ENCODE measurements at places on chromosomes 11 and 22.

- DNase-seq: no peak
Observed at GRCh38 chr22:22322792-22323191, 78.2 kb downstream of the VPREB1 start.

GRCh38 chr22:46442217-46442853, 95.1 kb downstream of the CELSR1 start:
- no peak for DNase-seq

DNA sequence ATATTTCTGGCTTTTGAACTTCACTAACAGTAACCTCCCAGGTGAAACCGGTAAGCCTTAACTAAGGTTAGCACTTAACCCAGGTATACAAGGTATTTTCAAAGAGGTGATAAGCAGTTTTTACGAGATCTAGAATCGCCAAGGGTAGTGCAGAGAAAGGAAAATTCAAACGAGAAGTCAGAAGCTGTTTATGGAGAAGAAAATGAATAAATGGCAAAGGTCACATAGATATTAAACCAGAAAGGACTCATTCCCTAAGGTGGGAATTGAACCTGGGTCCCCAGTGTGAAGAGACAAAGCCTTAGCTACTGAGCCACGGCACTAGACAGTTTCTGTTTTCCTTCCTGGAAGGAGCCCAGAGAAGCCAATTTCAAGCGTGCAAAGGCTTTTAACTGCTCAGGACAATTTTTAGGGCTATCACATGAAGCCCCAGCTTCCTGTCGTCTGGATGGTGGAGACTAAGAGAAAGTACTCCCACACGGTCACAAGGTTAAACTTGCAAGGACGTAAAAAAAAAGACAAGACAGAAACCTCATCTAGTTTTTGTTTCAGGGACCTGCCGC, 5.7 kb upstream of the C1QTNF6 start:
- no peak for DNase-seq

DNA sequence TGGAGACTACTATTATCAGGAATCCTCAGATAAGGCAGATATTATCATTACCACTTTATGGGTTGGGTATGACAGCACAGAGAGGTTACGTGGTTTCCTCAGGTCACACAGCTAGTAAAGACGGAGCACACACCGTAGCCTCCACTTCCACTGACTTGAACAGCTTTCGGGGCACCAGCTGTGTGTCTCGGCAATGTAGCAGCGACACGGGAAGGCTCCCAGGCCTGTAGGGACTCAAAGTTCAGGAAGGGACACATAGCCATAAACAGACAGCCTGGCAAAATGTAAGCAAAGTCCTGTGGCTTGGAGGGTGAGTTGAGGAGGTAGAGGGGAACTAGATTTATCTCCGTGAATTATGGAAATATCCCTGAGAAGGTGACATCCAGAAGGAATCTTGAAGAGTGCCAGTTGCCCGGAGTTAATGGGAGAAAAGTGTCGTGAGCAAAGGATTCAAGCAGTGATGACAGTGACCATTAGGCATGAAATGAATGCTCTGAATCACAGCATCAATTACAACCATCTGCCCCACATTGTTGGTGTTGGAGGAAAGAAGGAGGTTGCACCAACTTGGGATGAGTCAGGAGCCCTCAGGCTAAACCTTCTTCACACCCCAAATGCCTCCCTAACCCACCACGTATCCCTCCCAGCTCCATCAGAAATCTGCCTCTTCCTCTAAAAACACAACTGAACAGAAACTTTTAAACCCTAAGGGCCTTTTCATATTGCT, 106.7 kb upstream of the ASPHD2 start:
- DNase-seq: no peak

DNA sequence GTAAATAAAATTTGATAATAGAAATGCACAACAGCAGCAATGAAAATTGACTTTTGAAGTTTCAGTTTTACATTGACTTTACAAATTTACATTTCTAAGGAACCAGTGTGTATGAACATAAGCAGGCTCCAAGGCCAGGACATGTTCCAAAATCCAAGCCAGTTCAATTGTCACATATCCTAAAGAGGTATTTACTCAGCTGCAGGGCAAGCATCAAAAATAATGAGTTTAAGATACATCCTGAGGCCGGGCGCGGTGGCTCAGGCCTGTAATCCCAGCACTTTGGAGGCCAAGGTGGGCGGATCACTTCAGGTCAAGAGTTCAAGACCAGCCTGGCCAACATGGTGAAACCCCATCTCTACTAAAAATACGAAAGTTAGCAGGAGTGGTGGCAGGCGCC, 39.0 kb upstream of the AKIP1 start:
- DNase-seq: no peak

- DNase-seq: no peak
Observed at GRCh38 chr11:64266339-64266738, 15.0 kb downstream of the PLCB3 start.

GRCh38 chr11:23976841-23977271, 520.0 kb upstream of the LUZP2 start:
- DNase-seq: no peak

GRCh38 chr22:19446603-19447329, 745 bp downstream of the C22orf39 start:
- DNase-seq: no peak

DNA sequence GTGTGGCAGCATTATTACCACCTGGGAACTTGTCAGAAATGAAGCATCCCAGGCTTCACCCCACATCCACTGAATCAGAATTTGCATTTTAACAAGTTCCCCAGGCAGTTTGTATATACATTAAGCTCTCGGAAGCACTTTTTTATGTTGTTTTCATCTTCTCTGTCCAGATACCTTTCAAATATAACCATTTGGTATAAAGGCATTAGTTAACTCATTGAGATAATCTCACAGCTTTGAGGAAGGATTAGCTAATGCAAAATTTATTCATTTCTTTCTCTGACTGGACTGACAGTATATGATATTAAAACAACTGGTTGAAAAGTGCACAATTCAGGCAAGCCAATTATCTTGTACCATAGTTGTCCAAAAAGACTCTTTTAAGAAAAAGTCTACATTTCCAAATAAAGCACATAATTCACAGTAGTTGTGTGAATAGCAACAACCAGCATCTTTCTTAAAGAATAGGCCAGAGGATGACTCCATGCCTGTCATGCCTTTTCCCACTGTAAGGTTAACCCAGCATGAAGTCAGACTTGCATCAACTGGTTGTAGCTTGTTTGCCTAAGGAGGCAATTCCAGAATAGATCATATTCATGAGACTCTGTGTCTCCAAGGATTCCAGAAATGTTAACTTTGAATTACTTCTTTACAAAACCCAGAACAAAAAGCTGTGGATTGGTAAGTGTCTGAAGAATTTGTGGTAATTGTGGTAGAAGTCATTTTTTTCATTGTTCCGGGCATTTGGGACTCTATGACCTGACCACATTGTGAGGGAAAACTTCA, 254.3 kb upstream of the SESN3 start:
- DNase-seq: no peak

- DNase-seq: no peak
Observed at GRCh38 chr11:7787239-7787638, 9.5 kb downstream of the OR5P2 start.

DNA sequence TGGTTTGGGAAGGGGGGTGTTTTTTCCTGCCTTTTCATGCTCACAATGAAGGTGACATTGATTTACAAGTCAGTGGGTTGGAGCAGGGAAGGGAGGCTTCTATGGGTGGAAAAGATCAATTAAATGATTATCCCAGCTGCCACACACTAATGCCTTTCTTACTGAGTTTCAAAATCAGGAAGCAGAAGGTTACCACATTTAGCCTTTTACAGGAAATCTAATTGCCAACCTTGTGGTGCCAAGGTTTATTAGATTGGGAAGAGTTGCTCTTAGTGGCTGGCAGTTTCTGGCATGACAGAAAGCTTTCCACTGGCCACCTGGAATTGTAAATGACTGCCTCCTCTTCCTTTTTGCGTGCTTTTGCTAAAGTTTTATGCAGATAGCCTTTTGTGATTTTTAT, 98.7 kb downstream of the NAV2 start:
- DNase-seq: no peak

DNA sequence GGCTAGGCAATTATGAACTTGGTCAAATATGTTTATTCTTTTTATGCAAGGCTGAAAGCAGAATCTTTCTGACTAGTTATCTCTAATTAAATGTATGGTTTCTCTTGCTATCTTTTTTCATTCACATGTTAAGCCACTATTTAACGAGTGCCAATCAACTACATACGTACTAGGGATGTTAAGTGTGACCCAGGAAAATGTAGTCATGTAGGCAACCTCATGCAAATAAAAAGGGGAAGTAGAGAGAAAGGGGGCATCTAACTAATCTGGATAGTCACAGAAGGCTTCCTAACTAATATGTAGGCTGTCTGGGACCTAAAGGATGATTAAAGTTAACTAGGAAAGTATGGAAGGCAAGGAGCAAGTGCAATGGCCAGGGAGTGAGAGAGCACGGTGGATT, 23.5 kb downstream of the TBRG1 start:
- no peak for DNase-seq

DNA sequence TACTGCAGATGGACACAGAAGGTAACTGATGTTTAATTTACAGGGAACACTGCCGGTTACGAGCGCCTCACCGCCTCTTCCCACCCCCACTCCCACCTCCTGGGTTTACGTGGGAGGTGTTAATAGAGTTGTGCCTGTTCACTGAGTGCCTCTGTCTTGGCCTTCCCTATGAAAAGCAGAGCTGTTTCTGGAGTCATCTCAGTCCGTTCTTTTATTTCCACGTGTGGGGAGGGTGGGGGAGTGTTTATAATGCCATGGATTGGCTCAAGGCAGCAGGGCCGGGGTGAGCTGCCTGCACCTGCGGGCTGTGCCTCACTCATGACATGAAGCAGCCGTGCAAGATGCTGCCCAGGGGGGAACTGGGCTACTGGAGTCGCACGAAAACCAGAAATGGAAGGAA, 322.7 kb downstream of the CADM1 start:
- DNase-seq: no peak

DNA sequence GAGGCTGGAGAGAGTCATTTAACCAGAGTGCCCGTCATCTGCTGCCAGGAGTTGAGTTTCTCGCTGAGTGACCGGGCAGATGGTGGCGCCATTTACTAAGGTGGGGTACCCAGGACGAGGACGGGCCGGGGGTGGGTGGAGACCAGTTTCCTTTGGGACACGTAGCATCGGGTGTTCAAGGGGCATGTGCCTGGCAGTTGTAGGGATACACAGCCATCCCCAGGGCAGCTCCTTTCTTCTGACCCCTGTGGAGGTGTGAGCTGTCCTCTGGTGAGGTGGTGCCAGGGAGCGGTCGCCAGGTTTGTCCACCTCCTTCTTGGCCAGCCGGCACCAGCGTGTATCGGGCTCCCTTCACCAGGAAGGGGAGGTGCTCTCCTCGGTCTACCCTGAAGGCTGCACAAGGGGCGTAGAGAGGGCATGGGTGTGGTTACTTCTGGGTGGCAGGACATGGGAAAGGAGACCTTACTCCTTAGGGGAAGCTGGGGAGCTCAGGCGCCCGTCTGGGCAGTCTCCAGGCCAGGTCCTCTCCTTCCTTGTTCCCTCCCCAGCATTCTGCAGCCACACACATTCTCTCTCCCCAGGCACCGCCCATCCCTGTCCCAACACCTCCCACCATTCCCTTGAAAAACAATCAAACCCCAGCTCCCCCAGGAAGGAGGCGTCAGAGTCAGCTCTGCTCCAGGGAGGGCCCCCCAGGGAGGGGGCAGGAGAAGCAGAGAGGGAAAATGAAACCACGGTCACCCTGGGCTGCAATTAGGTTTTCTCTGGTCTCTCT, 10.3 kb upstream of the MB start:
- peak; percentile 48 for DNase-seq

DNA sequence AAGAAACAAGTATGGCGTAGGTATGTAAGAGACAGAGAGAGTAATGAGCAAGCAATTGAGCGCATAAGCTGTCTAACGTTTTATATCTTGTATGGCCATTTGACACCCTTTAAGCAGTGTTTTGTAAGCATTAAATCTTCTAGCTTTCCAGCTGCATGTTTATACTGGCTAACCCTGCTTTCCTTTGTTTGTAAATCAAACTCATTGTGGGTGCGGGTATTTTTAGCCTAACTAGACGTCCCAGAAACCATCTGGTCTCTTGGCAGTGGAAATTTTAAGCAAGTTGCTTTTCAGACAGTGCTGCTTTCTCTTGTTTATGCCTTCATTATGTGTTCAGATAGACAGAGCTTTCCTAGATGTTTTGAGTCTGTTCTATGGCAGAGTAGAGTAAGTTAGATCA, 73.5 kb downstream of the RNF169 start:
- no peak for DNase-seq

GRCh38 chr11:17543574-17544180, 539 bp downstream of the USH1C start:
- DNase-seq: no peak

GRCh38 chr22:43681731-43682360, 130.3 kb downstream of the EFCAB6 start:
- no peak for DNase-seq

DNA sequence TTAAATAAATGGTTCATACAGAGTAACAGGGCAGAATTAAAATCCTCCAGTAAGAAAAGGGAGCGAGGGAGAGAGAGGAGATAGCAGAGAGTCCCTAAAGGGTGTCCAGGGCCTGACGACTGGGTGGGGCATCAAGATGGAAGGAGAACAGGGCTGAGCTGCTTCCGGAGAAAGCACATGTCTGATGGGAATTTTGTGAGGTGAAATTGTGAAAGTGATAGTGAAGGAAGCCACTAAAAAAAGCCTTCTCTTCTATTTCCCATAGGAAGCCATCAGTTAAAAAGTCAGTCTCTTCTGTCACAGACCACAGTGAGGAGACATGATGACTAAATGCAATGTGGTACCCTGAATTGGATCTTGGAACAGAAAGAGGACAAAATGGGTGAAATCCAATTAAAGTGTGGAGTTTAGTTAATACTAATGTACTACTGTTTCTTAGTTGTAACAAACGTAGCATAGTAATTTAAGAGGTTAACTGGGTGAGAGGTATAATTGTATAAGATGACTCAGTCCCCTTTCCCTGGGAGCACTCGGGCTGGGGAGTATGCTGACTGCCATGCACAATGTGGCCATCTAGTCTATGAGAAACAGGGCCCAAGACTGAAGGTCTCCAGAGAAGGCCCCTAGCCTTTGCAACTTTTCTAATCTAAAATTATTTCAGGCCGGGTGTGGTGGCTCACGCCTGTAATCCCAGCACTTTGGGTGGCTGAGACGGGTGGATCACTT, 29.5 kb upstream of the FCHSD2 start:
- DNase-seq: no peak

DNA sequence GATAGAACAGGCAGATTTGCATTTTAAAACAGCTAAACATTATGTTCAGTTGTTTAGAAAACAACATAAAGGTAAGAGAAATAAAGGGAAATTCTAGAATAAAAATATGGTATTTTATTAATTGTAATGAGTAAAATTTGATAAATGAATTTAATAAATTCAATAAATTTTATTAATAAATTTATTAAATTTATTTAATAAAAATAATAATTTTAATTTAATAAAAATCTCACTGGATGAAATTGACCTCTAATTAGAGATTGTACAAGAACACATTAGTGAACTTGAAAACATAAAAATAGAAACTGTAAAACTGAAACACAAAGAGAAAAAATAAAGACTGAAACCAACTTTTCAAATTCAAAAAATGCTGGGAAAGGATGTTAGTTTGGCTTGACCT, 605.7 kb upstream of the LRRC4C start:
- no peak for DNase-seq

GRCh38 chr22:32714458-32715430, 86.8 kb upstream of the TIMP3 start:
- no peak for DNase-seq

All from mesothelial cell of epicardium (in vitro differentiated cells).